Activated CD4-positive, alpha-beta T cell treated with anti-CD3 and anti-CD28 coated beads, Interleukin-2, amount 50 U/mL, for 24 hours (primary cell): ENCODE measurements at places on chromosomes 11 and 22.

- DNase-seq = no peak
Measured at GRCh38 chr22:46213052-46213451, 37.0 kb downstream of the CDPF1 start.

DNA sequence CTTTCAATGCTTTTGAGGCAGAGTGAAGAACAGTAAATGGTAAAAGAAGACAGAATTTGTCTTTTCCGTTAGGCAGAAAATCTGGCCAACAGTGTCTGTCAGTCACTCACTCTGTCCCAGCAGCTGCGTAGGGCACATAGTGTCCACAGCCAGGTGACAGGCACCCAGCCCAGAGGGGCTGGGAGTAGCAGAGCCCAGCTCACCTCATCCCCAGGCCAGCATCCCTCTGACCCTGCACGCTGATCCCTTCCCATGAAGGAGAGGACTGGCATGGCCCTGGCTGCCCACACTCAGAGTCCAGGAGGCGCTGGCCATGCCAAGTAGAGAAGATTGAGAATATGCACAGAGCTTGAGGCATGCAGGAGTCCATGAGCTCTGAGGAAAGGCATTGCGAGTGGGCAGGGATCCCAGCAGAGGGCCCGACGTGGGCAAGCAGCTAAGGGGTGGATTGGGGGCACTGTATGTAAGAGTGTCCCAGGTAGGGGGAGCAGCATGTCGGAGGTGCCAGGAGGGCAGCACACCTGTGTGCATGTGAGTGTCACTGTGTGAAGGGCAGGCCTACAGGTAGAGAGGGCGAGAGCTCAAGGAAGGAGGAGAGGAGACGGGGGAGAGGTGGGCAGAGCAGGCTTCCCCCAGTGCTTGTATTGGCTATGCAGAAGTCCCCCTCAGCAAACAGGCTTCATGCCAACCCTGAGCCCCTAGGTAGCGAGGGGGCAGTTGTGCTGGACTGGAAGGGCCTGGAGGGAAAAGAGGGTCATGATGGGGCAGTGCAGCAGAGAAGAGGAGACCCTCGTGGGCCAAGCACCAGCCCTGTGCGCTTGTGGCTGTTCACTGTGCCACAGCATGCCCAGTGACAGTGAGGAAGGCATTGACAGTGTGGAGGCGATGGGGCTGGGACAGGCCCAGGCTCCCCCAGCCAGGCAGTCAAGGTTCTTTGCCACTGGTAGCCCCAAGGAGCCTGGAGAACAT is 133.8 kb downstream of the OSBP2 start:
- no peak for DNase-seq

GRCh38 chr11:18757811-18758210 is 31.8 kb upstream of the IGSF22 start:
- no peak for DNase-seq

- DNase-seq = no peak
Measured at GRCh38 chr11:65416841-65417701, 5.5 kb upstream of the NEAT1 start.

- DNase-seq = no peak
Measured at GRCh38 chr11:121589946-121590537, 137.3 kb upstream of the SORL1-AS1 start.

GRCh38 chr11:116132273-116132978 is 628.2 kb upstream of the CADM1 start:
- DNase-seq = no peak

- DNase-seq = no peak
Measured at GRCh38 chr11:75667255-75667830, 1.5 kb downstream of the MAP6 start.

GRCh38 chr22:49108636-49109315 is 718.9 kb downstream of the BRD1 start:
- DNase-seq = no peak

DNA sequence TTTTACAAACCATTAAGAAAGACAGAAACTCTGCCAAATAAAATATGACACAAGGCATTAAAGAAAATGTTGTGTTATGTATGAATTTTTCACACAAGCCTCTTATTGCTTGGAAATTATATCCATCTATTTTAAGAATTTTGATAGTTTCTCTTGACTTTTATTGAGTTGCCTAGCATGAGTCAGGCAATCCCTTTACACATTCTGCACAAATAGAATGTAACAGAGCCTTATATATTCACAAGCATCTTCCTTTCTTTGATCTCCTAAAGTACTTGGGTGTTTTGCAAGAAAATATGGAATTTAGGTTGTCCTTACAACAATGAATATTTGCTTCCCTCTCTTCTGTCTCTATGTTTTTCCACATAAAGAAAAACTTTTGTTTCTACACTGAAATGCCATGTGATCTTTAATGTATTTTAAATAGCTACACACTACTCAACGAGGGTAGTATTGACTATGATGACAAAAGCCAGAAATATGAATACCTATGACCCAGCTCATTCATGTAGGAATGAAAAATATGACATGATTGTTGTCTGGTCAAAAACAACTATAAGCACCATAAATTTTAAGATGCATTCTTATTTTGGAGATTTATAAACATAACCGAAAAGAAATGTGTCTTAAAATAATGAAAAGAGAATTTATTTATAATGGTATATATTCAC is 398.8 kb downstream of the GUCY1A2 start:
- no peak for DNase-seq

DNA sequence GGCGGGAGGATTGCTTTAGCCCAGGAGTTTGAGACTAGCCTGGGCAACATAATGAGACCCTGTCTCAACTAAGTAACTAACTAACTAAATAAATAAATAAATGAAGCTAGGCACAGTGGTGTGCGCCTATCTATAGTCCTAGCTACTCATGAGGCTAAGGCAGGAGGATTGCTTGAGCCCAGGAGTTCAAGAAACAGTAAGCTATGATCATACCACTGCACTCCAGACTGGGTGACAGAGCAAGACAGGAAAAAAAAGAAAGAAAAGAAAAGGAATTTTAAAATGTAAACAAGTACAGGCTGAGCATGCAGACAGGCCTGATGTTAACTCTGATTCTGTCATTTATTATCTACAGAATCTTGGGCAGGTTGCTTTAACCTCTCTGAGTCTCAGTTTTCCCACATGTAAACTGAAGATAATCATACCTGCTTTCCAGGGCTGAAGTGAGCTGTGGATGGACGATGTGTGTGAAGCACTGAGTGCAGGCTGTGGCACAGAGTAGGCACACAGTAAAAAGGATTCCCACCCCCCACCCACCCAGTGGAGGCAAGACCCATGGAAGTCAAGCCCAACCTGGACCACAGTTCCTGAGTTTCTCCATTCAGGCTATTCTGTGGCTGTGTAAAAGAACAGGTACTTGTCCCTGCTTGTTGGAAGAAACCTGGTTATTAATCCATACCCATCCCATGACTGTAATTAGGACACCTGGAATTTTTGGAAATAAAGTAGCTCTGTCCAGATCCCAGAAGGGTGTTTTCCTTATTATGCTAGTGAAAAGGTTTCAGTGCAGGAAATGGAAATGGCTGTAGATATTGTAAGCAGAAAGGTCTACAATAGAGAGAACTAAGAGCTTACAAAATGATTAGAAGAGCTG is 18.7 kb upstream of the SCUBE2 start:
- DNase-seq = no peak

- DNase-seq = no peak
Measured at GRCh38 chr11:16226245-16226644, 130.1 kb downstream of the SOX6 start.
